ENCODE measurements at places on chromosomes 13 and 19.

DNA sequence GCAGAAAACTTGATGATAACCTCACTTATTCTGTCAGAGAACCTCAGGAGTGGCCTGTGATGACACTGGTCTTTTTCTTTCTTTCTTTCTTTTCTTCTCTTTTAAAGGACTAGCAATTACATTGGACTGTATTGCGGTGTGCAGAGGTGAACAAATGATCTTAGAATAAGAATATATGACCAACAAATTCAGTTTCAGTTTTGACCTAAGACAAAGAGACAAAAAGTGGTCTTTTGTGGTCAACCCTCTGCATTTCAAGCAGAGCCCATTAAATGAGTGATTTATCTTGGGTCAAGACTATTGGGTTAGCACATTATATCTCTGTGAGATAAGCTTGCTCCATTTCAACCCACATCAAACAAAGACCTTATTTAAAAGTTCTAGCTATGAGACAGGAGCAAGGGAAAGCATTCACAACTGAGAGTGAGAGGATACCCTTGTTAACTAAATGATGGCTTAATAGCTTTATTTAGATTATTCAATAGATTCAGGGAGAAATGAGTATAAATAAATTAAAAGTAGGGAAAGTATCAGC lies 644.4 kb downstream of the PCDH9 start:
- no peak for DNase-seq

- no peak for DNase-seq
These were observed 867 bp downstream of the WBP4 start for GRCh38 chr13:41061914-41062837.

- DNase-seq = no peak
These were observed 452.5 kb upstream of the ARGLU1 start for GRCh38 chr13:107020393-107020792.

- no peak for DNase-seq
These were observed 129.1 kb downstream of the UQCRFS1 start for GRCh38 chr19:29083863-29084262.

DNA sequence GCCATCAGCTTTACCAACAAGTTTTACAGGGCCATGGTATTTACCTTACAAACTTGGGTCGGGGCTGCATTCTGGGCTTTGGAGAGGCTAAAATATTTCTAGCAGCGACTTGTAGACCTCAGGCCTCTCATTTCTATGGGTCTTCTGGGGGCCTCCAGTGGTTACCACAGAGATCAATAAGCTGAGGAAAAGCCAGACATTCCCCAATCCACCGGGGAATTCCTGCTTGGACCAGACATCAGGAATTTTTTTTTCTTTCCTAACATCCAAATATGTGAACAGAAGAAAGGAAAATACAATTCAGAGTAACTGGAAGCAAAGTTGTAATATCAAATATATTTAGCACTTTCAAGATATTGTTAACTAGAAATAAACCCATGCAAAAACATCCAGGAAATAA lies 1.5 kb downstream of the DZIP1 start:
- DNase-seq = no peak

- DNase-seq = no peak
These were observed 33.1 kb downstream of the PCDH8 start for GRCh38 chr13:52815330-52815729.

- no peak for DNase-seq
These were observed 25.9 kb downstream of the RASL11A start for GRCh38 chr13:27296496-27296895.

DNA sequence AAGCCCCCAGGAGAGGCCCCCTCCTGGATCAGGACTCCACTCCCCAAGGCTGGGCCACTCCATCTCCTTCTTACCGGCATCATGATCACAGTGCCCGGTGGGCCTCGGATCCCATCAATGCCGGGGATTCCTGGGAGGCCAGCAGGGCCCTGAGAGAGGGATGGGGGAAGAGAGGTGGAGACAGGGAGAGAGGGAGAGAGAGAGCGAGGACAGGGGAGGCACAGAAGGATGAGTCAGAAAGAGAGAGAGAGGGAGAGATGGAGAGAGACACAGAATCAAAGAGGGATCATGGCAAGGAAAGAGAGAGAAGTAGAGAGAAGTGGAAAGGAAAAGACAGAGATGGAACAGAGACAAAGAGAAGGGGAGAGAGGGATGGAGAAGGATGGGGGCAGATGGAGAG lies 13.8 kb downstream of the COL5A3 start:
- no peak for DNase-seq

DNA sequence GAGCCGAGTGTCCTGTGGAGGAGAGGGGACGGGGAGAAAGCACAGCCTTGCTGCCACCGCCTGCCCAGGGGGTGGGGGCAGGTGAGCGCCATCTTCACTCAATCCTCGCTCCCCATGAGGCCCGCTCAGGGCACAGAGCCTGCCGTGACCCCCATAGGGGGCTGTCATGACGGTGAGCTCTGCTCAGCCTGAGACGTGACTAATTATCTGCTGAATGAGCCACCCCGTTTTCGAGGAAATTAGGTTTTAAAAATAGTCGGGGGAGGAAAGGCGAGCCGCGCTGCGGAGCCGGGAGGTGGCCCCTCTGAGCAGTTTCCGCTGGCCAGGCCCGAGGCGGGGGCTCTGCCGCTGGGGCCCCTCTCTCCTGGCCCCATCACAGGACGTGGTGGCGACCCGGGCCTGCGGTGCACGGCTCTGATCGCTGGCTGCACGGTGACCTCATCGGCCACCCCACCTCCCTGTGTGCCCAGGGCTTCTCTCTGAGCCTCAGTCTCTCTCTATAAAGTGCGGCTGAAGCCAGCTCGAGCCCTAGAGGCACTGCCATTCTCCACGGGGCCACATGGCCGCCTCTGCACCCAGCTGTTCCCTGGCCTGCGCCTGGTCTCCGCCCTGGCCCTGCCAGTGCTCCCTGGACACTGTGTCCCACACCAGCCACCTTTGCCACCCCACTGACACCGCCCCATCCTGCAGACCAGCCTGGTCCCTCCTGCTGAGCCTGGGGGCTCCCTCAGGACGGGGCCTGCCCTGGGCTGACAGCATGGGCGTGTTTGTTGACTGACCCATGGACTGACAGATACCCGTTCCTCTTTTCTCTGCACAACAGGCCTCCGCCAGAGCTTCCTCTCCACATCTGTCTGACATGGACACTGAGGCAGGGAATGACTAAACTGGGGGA lies 28.3 kb downstream of the PIP5K1C start:
- DNase-seq = no peak

- DNase-seq = no peak
These were observed 10.6 kb downstream of the RXFP2 start for GRCh38 chr13:31749929-31750328.

- no peak for DNase-seq
These were observed 294.9 kb downstream of the NDFIP2 start for GRCh38 chr13:79775830-79776229.

DNA sequence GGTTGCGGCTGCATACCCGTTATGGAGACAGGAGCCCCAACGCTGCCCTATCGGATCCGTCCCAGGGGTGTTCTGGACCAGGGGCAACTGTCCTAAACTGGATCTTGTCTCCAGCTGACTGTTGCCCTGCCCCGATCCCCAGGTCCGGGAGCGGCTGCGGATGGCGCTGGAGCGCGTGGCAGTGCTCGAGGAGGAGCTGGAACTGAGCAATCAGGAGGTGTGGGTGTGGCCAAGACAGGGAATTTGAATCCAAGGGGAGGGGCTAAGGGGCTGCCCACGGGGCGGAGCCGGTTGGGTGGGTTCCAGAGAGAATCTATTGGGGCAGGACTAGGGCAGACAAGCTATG lies 9.9 kb downstream of the PPFIA3 start:
- DNase-seq = no peak

- DNase-seq = no peak
These were observed 1632.0 kb downstream of the PCDH9 start for GRCh38 chr13:65597839-65598818.

GRCh38 chr13:41562083-41562482 lies 104.7 kb downstream of the RGCC start:
- DNase-seq = no peak

All from stimulated activated CD8-positive, alpha-beta memory T cell treated with anti-CD3 and anti-CD28 coated beads, Interleukin-12 subunit alpha, Interleukin-12 subunit beta, amount 100 ng/mL, for 1 hour (primary cell).